Daoy (cell line): ENCODE measurements at places on chromosomes 5 and 9. TPM values are rescaled to one million over a fixed set of nuclear protein-coding genes. Genes with fewer than 3 reads are reported as not detected.

GRCh38 chr9:97470076-97470475 lies 31.4 kb upstream of the TMOD1 start:
- peak; percentile 15 for DNase-seq

Gene RNF208
- not detected in 2 replicates for total RNA-seq

Gene ZNF454
- 1.0 and 2.6 TPM in 2 replicates for total RNA-seq

- no peak for DNase-seq
These were observed 968 bp downstream of the NKD2 start for GRCh38 chr5:1009359-1010180.

GRCh38 chr5:102279711-102280110 lies 16.4 kb downstream of the SLCO4C1 start:
- DNase-seq = no peak

GRCh38 chr5:23389291-23390101 lies 117.9 kb upstream of the PRDM9 start:
- DNase-seq = no peak

GRCh38 chr5:911601-912000 lies 18.9 kb downstream of the TRIP13 start:
- DNase-seq = peak; percentile 90

DNA sequence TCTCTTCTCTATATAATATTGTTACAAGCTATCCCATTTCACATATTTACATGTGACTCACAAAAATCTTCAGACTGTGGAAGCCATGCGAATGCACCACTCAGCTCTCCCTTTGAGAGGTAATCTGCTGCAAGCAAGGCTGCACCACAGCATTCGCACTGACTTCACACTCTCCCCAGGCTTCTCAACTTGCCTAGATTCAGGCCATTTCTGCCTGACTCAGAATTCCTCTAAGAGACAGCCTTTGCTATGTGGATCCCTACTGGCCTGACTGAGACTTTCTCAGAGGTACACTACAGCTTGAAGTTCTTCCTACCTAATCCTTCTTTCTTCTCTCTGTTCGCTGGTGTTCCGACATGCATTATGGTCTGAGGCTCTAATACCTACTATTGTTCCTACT lies 21.1 kb upstream of the DMRTA1 start:
- DNase-seq = no peak

DNA sequence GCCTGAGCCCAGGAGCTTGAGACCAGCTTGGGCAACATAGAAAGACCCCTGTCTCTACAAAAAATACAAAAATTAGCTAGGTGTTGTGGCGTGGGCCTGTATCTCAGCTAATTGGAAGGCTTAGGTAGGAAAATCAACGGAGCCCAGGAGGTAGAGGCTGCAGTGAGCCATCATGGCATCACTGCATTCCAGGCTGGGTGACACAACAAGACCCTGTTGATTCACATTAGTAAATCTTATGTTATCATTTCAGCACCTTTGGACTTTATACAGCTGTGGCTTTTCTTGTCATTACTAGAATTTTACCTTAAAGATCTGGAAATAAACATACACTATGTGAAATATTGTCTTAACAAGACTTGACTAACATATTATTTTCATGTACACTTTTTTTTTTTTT lies 185.0 kb downstream of the ZNF608 start:
- DNase-seq = peak; percentile 55

Gene IL5
- not detected in 2 replicates for total RNA-seq

- DNase-seq = no peak
These were observed 323.4 kb downstream of the KDM4C start for GRCh38 chr9:7081065-7081600.

DNA sequence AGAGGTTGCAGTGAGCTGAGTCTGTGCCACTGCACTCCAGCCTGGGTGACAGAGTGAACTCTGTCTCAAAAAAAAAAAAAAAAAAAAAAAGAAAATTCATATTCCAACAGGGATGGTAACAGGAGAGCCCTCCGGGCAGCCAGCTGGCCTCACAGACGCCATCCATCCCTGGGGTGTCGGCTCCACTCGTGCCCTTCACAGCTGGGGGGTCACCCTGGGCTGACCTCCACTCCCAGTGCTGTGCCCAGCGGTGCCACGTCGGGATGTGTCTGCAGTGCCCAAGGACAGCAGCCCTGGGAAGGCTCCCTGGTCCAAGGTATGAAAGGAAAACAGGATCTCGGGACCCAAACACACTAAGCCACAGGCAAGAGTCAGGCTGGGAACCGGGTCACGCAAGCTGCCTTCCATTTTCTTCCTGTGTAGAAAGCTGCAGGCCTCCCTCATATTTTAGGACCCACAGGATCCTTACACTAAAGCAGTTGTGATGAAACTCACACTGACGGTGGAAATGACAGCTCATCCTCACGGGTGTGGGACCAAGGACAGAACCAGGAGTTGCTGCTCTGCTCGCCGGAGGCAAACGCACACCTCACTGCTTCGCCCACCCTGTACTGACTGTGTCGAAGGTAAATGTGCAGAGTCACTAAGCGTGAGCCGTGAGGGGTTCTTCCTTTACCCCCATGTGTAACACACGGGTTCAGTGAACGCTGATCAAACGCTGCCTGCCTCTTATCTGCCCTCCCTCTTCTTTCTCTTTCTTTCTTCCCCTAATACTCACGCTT lies 5.3 kb downstream of the SLC12A7 start:
- DNase-seq = no peak
